ENCODE measurements at places on chromosomes 7 and 10.

DNA sequence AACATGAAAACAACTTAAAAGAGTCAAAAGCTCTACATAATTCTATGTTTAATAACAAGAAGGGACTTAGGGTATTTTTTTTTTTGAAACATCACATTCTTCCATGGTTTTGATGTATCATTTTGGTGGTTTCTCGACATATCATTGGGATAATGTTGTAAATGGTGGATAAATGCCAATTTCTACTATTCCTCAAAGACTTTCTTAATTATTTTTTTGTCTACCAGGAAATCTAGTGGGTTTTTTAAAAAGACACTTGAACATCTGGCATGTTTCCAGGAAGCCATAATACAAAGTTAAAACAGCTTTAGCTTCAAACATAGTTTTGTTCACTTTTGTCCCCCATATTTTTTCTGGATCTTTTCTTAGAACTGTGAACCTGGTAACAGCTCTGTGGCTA is 200.4 kb downstream of the DKK1 start:
- DNase-seq: no peak

DNA sequence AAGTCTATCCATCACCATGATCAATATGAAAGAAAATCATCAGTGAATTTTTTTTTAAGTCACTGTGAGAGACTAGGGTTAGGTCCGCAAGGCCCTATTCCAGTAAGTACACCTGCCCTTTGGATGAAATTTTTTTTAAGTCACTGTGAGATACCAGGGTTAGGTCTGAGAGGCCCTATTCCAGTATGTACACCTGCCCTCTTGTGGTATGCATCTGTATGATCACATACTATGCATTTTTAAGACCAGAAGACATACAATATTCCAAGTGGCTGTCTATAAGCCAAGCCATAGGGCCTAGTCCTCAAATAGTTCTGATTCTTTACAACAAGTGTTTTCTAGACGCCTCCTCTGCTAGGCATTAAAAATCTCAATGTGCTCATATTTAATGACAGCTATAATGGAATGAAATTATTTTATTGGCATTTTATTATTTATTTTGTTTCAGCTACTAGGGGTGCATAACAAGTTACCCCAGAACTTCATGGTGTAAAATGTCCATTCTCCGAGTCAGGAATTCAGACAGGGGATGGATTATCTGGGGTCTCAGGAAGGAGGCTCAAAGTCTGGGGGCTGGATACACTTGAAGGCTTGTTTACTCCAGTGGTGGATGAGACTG is 53.1 kb downstream of the TEX36 start:
- no peak for DNase-seq

DNA sequence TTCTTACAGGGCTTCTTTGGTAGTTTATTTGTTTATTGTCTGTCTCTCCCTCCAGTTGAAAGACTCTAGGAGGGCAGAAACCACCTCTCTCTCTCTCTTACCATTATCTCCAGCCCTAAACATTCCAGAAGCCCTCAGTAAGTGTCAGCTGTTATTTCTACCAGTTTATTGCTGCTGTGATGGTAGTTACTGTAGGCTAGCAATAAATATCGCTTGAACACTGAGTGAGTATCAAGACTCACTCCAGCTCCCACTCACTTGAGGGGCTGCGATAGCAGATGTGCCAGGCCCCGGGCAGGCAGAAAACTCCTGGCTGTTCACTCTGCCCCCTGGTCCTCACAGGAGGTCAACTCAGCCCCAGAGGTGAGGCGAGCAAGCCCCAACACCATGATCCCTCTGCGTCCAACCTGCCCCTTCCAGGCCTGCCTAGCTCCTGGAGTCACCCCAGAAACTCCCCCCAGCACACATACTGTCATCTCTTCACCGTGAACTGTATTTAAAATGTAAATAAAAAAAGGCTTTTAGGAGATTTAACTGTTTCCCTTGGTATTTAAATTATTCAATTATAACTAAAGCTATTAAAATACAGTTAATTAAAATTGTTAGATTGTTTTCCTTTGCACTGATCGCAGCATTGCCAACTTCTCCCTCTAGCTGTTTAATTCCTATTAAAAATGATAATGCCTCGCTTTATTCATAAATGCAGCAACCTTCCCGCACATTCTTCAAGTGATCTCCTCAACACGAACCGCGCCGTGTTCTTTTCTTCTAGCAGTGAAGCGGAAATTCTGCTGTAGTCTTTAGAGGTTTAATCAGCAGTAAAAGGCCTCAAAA is 321.1 kb upstream of the ZMIZ1 start:
- DNase-seq: no peak

- DNase-seq: no peak
Measured at GRCh38 chr7:41979834-41980307, 257.1 kb downstream of the GLI3 start.

GRCh38 chr7:139743267-139743966 is 34.4 kb downstream of the HIPK2 start:
- DNase-seq: no peak

- DNase-seq: no peak
Measured at GRCh38 chr7:90209776-90210175, 1.8 kb upstream of the STEAP2 start.

DNA sequence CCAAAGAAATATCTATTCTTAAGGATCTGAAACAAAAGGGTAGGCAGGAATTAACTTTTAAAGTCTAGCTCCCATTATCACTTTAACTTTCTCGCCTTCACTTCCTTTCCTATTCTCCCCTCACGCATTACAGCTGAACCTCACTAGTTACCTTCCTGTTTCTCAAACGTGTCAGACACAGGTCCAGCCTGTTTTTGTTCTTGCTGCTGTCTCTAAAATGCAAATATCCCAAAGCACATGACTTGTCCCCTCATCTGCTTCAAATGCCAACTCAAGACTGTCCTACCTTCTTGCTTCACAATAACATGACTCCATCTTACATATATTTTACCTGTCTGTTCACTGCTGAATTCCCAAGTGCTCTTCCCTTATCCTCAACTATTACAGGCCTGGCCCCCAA is 17.6 kb downstream of the ZDHHC6 start:
- DNase-seq: no peak

- DNase-seq: no peak
Measured at GRCh38 chr7:691361-692045, 35.0 kb upstream of the DNAAF5 start.

DNA sequence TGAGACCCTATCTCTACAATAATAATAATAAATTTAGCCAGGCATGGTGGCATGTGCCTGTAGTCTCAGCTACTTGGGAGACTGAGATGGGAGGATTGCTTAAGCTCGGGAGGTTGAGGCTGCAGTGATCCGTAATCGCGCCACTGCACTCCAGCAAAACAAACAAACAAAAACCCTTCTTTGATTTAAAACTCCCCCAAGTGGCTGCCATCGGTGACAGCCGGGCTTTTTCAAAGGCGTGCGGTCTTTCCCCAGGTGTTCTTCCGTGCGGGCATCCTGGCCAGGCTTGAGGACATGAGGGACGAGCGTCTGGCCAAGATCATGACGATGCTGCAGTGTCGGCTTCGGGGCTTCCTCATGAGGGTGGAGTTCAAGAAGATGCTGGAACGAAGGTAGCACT is 1.9 kb upstream of the MYH16 start:
- no peak for DNase-seq

- DNase-seq: no peak
Measured at GRCh38 chr7:45584261-45585210, 10.4 kb downstream of the ADCY1 start.

DNA sequence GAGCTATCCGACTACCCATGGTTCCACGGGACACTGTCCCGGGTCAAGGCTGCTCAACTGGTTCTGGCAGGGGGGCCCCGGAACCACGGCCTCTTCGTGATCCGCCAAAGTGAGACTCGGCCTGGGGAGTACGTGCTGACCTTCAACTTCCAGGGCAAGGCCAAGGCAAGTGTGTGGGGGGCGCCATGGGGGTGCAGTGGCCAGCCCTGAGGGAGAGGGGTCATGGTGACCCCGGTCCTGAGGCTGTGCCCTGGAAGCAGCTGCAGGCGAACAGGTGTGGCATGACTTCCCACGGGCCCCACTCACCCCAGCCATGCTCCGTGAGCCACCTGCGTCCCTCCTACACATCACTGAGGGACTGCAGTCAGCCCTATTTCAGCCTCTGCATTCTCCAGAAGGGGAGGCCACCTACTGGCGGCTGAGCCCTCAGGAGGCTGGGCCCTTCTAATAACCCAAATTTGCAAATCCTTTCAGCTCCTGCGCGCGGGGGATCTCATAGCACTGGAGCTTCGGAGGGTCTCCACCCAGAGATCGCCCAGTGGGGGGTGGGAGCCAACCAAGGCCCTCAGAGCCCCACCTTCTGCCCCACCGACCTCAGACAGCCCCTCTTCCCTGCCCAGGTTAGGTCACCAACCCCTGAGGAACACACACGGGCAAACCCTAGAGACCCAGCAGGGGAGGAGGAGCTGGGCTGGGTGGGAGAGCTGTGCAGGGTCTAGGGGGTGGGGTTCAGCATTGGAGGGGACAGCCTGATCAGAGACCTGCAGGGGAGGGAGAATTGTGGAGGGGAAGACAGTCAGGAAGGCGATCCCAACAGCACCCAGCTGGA is 30.8 kb downstream of the SH2B2 start:
- no peak for DNase-seq

GRCh38 chr10:71040846-71041605 is 152.7 kb upstream of the PCBD1 start:
- DNase-seq: no peak

GRCh38 chr10:10528563-10528910 is 489.1 kb upstream of the CELF2 start:
- DNase-seq: no peak

- DNase-seq: no peak
Measured at GRCh38 chr10:102452672-102453340, 1.5 kb upstream of the C10orf95 start.

- DNase-seq: no peak
Measured at GRCh38 chr10:97723001-97723400, 9.5 kb downstream of the MARVELD1 start.

GRCh38 chr7:23235813-23236221 is 10.8 kb upstream of the GPNMB start:
- no peak for DNase-seq

GRCh38 chr7:70052691-70053090 is 454.4 kb downstream of the AUTS2 start:
- DNase-seq: no peak

- DNase-seq: no peak
Measured at GRCh38 chr7:77950548-77950947, 152.0 kb downstream of the PHTF2 start.

DNA sequence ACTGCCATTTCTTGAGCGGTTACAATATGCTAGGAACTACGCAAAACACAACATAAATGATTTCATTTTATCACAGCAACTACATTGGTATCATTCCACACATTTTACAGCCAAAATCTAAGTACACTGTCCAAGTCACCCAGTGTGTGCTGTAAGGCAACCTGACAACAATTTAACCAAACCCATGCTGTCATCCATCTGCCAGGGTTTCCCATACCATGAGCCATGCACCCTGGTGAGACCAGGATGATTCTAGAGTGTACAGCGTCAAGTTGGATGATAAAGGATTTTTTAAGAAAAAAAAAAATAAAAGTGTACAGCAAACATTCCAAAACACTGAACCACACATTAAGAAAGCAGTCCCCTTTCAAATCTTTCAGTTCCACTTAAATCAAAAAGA is 52.9 kb downstream of the PIK3AP1 start:
- no peak for DNase-seq

DNA sequence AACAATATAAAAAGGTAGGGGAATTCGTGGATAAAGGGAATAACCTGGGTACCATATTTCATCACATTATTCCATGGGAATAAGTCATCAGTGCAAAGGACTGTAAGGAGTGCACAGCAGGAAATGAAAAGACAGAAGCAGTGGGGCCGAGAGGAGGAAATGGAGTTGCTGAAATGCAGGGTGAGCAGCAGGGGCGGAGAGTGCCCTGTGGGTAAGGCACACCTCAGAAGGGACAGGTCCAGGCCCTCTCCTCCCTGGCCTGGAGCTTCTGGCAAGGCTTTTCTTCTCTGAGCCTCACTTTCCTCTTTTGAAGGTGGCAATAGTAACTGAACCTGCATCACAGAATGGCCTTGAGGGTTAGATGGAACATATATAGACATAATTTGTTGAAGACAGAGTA is 26.2 kb downstream of the IKZF1 start:
- DNase-seq: no peak

DNA sequence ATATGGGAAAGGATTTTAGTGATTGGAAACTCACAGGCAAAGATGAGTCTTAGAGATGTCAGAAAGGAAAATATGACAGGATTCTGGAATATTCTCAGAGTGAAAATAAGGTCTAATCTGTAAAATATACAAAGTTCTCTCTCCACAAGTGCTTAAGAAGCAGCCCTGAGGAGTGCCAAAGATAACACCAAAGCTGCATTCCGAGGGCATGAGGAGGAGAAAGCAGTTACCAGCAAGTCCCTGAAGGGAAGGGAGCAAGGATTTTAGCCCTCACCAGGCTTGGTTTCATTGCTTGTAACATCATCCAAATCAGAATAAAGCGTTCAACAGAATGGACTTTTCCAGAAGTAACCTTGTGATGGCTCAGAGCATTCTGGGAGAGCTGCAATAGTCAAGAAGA is 31.4 kb upstream of the DLX6 start:
- no peak for DNase-seq

- no peak for DNase-seq
Measured at GRCh38 chr10:73247509-73248258, 629 bp upstream of the DNAJC9 start.

GRCh38 chr7:137961200-137962177 is 40.4 kb downstream of the CREB3L2 start:
- no peak for DNase-seq

- no peak for DNase-seq
Measured at GRCh38 chr7:69622960-69623359, 24.7 kb downstream of the AUTS2 start.

DNA sequence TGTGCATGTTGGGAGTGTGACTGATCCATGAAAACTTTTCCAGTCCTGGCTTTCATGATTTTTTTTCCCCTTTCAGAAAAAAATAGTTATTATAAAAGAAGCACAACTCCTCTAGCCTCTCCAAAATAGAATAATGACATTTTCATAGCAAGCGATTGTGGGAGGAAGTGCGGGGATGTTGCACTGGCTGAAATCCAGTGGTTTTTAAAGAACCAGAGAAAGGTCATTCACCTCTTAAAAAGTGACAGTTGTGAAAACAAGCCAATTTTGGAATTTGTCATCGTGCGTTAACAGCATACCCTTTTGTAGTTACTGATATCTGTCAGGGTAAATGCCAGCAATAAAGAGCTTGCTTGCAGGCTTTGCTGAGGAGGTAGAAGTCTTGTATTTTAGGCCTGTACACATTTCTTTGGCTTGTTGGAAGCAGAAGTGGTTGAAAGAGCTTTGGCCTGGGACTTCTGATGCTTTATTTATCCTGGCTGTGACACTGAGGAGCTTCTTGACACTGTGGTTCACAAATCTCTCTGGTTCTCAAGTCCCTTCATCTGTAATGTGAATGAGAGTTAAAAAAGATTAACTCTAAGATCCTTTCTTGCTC is 545.9 kb downstream of the REEP3 start:
- no peak for DNase-seq

- DNase-seq: no peak
Measured at GRCh38 chr7:121003986-121004685, 15.6 kb downstream of the CPED1 start.

Data from esophagus squamous epithelium (tissue), 5 donors.